Fibroblast of skin of scalp (primary cell): ENCODE measurements at places on chromosomes 7 and 10.

- no peak for DNase-seq
Observed at GRCh38 chr10:15096661-15097010, 519 bp upstream of the RPP38 start.

GRCh38 chr10:11962176-11962575 lies 80.4 kb downstream of the UPF2 start:
- DNase-seq, result no peak

GRCh38 chr10:123183724-123184123 lies 29.5 kb downstream of the BUB3 start:
- DNase-seq, result no peak

DNA sequence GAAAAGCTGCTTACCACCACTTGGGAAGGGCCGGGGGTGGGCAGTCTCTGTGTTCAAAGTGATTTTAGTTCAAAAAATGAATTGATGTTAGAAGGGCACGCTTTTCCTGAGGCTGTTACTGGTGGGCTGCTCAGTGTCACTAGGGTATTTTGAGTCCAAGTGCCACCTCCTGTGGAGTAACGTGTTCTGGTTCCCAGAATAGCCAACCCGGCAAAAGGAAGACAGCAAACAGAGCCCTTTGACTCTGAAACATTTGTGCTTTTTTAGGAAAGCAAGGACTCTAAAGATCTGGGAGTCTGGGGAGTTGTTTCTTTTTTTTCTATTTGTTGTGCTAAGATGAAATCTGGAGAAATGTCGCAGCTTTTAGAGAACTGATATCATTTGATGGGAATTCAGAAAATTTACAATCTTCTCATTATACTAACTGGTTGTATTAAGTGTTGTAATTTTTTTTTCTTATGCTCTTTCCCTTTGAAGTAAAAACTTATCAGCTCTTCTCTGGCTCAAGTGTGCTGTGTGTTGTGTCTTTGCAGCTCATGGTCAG lies 66.2 kb downstream of the MKX start:
- no peak for DNase-seq

DNA sequence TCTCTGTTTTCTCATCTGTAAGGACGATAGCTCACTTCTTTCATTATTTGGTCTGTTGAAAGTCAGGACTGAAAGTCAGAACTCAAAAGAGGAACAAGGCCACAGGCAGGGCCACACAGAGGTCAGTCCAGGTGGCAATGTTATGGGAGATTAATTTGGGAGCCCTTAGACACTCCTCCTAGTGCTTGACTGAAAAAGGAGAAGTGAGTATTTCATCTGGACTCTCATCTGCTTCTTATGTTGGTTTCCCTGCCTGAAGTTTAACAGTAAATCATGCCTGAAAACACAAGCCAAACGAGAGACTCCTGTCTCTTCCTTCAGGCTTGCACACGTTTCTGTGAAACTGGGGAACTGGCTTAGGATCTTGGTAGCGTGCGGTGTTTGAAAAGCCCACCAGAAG lies 248.5 kb downstream of the BUB3 start:
- DNase-seq, result no peak

DNA sequence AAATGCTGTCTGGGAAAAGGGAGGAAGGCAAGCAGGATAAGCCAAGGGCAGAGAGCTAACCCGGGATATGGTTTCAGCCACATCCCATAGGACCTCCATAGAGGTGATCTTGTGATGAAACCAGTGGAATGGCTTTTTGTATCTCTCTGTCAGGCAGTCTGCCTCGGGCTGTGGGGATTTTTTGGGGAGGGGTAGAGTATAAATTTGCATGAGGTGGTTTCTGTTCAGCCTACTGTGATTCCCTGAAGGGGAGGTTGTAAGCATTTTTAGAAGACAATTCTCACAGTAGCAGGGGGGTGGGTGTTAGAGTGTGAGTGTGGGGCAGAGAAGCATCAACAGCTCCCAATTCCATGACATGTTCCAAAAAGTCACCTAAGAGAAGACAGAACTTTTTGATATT lies 11.8 kb downstream of the OR9A2 start:
- no peak for DNase-seq

- no peak for DNase-seq
Observed at GRCh38 chr7:37045681-37046179, 321.4 kb upstream of the AOAH start.

DNA sequence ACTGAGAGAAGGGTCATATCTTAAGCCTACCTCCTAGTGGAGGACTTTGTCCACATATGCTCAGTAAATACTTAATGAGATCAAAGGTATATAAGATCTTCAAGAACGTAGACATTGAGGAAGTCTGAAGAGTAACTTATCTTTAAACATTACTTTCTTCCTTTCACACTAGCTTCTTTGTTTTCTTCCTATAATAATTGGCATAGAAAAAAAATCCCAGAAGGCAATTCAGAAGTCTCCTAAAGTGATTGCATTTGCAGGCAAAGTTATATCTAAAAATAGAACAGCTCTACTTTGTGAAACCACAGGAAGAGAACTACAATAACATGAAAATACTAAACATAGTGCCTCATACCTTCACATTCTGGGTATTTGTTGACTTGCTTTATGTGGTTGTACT lies 150.4 kb downstream of the PPP1R3A start:
- DNase-seq, result no peak

DNA sequence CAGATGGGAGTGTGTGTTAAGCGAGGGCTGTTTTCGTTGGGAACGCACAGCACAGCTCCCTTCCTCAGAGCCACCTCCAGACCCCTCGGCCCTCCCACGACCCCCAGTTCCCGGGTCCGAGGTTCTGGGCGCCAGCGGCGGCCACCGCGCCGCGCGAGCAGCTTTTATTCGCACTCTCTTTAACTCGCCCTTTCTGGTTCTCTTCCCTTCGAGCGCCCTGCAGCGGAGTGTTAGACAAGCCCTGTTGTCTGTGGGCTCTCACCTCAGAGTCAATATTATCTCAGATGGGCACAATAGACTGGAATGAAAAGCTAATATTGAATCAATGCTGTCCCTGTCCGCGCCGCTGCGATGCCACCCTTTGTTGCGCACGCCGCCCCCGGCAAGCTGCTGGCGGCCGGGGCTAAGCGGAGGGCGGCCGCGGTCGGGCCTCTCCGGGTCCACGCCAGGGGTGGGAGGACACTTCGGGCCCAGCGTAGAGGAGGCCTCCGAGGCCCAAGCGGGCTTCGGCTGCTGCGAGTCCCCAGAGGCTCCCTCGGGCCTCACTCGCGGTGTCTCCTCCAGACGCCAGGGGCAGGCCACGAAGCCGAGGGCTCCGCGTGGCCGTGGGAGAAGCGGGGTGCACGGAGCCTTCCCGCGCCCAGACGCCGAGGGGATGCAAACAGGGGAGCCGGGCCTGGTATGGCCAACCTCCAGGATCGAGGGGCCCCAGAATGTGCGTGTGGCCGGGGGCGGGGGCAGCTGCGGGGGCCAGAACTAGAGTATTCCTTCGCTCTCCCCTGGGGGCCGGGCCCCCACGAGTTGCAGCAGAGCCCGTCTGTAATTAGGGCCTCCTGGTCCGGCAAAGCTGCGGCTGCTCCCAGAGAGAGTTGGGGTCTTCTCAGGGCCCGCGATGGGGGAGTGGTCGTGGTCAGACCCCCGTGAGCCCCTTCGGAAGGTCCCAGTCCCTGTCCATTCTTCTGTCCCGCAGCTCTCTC lies 7.9 kb upstream of the EMX2 start:
- no peak for DNase-seq

DNA sequence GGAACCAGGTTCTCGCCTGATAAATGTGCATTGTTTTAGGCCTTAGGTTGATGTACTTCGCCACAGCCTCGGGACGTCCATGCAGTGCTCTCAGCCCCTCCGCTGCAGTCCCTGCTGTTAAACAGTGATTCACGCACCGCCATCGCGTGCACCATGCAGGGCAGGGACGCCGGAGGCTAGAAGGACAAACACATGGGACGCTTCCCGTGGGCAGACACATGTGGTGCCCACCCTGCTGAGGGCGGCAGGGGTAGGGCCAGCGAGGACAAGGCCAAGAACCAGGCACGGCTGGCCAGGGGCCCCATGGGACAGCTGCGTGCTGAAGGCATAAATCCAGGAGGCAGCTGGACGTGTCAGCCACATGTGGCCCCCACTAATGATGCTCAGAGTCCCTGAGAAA lies 394.7 kb downstream of the PTPRN2 start:
- DNase-seq, result no peak

GRCh38 chr10:5892007-5892406 lies 2.0 kb downstream of the FBH1 start:
- no peak for DNase-seq

- no peak for DNase-seq
Observed at GRCh38 chr10:1372212-1372611, 316.0 kb downstream of the WDR37 start.

GRCh38 chr7:42991913-42992591 lies 59.9 kb downstream of the MRPL32 start:
- no peak for DNase-seq

DNA sequence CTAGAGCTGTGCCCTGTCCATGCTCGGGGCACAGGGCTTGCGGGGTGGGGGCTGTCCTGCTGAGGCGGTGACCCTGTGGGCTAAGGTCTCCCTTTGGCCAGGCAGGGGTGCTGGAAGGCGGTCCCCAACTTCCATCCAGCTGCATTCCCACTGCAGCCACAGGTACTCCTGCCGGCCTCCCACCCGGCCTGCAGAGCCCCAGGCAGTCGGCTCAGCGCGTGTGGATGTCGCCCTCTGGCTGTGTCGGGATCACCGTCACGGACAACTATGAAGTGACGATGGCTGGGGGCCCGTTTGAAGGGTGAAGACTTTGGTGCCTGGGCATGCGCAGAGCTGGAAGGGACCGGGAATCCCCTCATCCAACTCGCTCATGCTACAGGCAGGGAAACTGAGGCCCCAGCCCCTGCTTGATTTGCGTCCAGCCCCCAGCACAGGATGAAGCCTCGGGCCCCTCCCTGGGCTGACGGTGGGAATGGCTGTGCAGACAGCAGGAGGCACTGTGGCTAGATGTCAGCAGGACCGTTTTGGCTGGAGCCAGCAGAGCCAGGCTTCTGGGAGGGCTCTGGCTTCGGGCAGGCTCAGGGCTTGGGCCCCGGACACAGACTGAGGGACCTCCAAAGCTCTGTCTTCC lies 2.3 kb upstream of the TMEM184A start:
- DNase-seq, result peak; percentile 27

DNA sequence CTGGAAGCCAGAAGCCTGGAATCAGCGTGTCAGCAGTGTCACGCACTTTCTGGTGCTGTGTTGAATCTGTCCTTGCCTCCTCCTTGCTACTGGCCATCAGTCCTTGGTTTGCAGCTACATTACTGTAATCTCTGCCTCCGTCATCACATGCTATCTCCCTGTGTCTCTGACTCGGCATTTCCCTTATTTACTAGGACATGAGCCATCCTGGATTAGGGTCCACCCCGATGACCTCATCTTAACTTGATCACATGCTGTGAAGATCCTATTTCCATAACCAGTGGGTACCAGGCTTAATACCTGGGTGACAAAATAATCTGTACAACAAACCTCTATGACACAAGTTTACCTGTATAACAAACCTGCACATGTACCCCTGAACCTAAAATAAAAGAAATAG lies 518.0 kb upstream of the KLF6 start:
- no peak for DNase-seq

DNA sequence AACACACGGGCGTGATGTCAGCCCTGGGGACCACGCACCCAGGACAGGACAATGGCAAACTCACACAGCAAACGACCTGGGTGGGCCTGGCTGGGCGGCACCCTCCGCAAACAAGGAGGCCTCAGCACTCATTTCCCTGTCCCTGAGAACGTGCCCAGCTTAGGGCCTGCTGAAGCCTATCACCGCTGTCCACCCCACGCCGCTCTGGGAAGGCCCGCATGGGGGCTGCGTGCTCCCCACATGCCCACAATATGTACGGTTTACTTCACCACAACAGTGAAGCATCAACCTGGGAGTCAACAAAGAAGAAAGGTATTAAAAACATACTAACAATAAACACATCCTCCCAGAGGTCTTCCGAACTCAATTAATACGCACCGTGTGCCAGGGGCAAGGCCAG lies 12.2 kb downstream of the MAD1L1 start:
- DNase-seq, result no peak

DNA sequence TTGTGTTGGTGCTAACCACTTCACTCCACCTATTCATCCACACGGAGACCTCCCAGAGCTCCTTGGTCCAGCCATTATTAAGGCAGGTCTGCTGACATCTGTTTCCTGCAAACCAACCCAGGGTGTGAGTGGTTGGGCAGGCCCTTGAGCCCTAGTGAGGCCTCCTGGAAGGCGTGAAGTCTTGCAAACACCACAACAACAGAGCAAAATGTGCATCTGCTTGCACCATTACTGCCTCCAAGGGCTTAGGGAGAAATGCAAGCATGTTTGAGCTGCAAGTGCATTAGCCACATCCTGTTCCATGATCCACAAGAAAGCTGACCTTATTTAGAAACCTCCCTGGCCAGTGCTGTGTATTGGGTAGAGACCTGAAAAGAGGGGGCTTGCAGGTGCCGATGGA lies 325.5 kb downstream of the GRID1 start:
- DNase-seq, result no peak

DNA sequence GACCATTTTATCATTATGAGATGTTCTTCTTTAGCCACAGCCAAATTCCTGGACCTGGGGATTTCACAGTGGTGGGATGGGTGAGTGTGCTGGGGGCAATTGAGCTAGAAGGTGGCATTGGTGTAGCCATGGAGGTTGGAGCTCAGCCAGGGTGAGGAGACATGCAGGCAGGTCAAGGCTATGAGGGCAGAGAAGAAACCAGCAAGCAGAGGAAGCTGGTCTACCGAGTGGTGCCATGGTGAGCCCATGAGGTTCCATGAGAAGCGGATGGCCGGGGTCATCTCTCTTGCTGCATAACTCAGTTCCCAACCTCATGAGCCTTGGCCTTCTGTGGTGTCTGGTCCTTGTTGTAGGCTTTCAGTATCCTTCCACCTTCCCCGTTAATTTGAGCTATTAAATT lies 91.4 kb downstream of the CARD11 start:
- DNase-seq, result no peak

DNA sequence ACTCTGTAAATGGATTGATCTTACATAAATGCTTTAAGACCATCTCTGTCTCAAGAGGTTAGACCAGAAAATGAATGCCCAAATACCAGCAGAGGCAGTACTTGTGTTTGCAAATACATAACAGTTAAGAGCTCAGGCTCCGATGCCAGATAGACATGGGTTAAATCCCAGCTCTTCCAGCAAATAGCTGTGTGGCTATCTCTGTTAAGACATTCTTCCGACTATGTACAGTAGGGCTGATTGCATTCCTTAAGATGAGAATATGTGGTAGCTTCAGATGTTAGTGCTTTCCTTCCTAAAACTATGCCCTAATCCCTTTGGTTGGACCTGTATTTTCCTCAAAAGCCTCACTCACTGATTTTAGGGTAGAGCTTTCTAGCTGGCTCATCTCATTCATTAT lies 2.2 kb downstream of the IDE start:
- peak; percentile 40 for DNase-seq
